Osteoblast (primary cell): ENCODE measurements at places on chromosomes 3 and 15. TPM values are rescaled to one million over a fixed set of nuclear protein-coding genes. Genes with fewer than 3 reads are reported as not detected.

Gene CORO2B
- total RNA-seq, result 10.5 and 14.1 TPM in 2 replicates

Gene TMC3
- not detected in 2 replicates for total RNA-seq

Gene IMPG2
- total RNA-seq, result 0.29 and 0.36 TPM in 2 replicates

Gene THUMPD3
- total RNA-seq, result 42.1 and 42.7 TPM in 2 replicates

Gene MYH15
- total RNA-seq, result 0.36 and 0.59 TPM in 2 replicates

Gene ASB14
- total RNA-seq, result not detected in 2 replicates

Gene TTBK2
- total RNA-seq, result 13.0 and 15.2 TPM in 2 replicates

Gene CSTA
- 18.1 and 18.3 TPM in 2 replicates for total RNA-seq

Gene SMAD6
- total RNA-seq, result 28.9 and 31.8 TPM in 2 replicates

Gene UCN2
- total RNA-seq, result 0.29 and 0.72 TPM in 2 replicates

Gene WDR93
- total RNA-seq, result under 0.01 and 0.36 TPM in 2 replicates

Gene LRTM1
- not detected in 2 replicates for total RNA-seq

Gene ATXN7
- total RNA-seq, result 14.4 and 17.0 TPM in 2 replicates

Gene PTH1R
- total RNA-seq, result 0.29 and 0.36 TPM in 2 replicates

Gene KLF15
- total RNA-seq, result 4.3 and 4.4 TPM in 2 replicates

Gene BSN
- total RNA-seq, result under 0.01 and 0.29 TPM in 2 replicates

Gene GCSAM
- total RNA-seq, result under 0.01 and 0.36 TPM in 2 replicates

Gene NIPA2
- total RNA-seq, result 49.8 and 50.3 TPM in 2 replicates

Gene PATL2
- total RNA-seq, result 1.8 and 2.7 TPM in 2 replicates

Gene FAM98B
- 7.4 and 9.8 TPM in 2 replicates for total RNA-seq

Gene EPHB1
- 0.36 and 1.5 TPM in 2 replicates for total RNA-seq

Gene AMOTL2
- 205 and 300 TPM in 2 replicates for total RNA-seq

Gene C15orf39
- 4.7 and 6.5 TPM in 2 replicates for total RNA-seq

Gene AADACL2
- total RNA-seq, result not detected in 2 replicates

Gene PIGX
- total RNA-seq, result 19.2 and 26.8 TPM in 2 replicates

Gene GRK7
- total RNA-seq, result not detected in 2 replicates
